Activated T-cell treated with anti-CD3 and anti-CD28 coated beads for 48 hours (primary cell): ENCODE measurements at places on chromosomes 1 and 21.
A peak's percentile ranks its signal among the peaks of the same experiment; 100 is the strongest.

GRCh38 chr21:33205476-33205875 is 24.3 kb upstream of the IFNAR2 start:
- DNase-seq, result no peak

DNA sequence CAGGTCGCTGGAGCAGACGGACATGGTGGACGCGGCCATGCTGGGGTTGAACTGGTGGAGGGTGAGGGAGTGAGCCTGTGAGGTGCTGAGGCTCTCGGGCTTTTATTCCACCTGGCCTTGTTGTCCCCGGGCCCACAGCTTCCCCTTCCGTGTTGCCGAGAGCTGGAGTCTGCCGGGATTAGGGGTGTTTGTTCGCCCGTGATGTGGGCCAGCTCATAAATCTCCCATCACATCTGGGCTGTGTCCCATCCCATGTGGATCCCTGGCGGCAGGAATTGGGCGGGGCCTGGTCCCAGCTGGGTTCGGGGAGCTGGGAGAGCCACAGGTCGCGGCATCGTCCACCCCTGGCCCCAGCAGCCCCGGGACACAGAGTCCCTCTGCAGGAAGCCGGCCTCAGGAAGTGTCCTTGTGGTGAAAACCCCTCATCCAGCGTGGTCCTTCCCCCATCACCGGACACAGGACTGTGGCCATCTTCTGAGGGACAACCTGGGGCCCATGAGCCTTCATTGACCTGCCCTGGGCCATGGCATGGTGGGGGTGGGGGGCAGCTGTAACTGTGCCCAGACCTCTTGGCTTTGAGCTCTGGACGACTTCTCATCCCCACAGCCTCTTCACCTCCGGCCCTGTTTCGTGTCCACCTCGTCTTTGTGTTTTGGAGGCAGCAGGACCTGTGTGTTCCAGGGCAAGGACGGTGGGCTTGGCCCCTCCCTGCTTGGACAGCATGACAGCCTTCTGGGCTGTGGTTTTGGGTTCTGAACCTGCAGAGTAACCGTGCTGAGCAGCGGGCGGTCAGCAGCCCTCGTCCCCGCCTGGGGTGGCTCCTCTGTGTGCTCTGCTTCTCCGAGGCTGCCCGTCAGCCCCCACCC is at the start of gene KRTAP10-6:
KRTAP10-6 (minus strand) TSS at position 60 of the 866 bp plus-strand sequence; CDS start at position 39, 21 bp downstream.
- no peak for DNase-seq

- no peak for DNase-seq
These were observed 1.9 kb upstream of the CA6 start for GRCh38 chr1:8943498-8944405.

GRCh38 chr1:18735224-18735997 is 104.8 kb downstream of the PAX7 start:
- no peak for DNase-seq

GRCh38 chr1:59638231-59638711 is 176.5 kb upstream of the HOOK1 start:
- DNase-seq, result no peak

DNA sequence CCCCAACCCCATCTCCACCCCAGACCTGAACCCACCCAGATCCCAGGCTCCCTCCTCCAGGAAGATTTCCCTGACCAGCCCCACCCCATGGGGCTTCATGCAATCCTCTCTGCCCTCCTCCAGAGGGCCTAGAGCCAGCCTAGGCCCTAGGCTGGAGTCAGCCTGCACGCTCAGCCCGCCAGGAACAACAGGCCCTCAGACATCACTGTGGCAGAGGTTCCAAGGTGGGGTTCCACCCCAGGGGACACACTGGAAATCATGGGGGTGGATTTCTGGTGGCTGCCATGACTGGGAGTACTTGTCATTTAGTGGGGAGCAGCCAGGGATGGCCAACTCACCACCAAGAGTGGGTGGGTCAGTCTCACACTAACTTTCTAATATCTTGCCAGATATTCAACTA is 122.0 kb downstream of the GLIS1 start:
- DNase-seq, result no peak

GRCh38 chr1:245493029-245493428 is 338.2 kb downstream of the KIF26B start:
- no peak for DNase-seq

DNA sequence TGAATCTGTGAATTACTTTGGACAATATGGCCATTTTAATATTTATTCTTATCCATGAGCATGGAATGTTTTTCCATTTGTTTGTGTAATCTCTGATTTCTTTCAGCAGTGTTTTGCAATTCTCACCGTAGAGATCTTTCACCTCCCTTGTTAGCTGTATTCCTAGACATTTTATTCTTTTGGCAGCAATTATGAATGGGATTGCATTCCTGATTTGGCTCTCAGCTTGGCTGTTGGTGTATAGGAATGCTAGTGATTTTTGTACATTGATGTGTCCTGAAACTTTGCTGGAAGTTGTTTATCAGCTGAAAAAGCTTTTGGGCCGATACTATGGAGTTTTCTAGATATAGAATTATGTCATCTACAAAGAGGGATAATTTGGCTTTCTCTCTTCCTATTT is 44.2 kb upstream of the NEGR1 start:
- DNase-seq, result no peak

- DNase-seq, result no peak
These were observed 660.7 kb downstream of the PTPRU start for GRCh38 chr1:29896791-29897714.

- no peak for DNase-seq
These were observed 2.8 kb upstream of the C1orf210 start for GRCh38 chr1:43288058-43288784.

- peak; percentile 66 for DNase-seq
These were observed 38.8 kb downstream of the HLCS start for GRCh38 chr21:36927719-36928117.

DNA sequence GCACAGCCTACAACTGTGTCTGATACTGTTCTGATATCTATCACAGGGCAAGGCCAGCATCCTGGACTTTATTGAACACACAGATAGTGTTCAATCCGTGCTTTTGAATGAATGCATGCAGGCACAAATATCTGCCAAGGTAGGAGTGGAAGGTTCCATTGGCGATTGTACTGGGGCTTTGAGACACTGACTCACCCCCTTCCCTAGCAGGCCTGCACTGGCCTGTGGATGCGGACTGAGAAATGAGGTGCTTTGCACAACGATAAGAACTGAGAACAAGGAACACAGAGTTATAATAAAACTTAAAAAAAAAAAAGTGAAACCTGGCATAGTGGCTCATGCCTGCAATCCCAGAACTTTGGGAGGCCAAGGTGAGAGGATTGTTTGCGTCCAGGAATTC is 62.4 kb upstream of the NGF start:
- no peak for DNase-seq

DNA sequence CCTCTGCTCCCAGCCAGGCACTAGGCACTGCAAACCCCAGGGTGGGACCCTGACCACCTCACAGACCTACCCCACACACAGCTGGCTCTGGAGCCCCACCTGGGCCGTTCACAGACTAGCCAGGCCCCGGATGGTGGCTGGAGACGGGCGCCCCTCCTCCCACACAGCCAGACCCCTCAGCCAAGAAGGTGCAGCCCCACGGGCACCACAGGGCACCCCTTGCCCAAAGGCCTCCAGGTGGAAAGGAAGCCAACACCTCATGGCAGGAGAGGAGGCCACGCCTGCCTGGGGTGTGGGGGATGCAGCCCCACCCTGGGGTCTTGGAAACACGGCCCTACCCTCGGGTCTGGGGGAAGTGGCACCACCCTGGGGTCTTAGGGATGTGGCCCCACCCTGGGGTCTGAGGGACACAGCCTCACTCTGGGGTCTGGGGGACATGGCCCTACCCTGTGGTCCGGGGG is 44.6 kb downstream of the WNT9A start:
- no peak for DNase-seq

- DNase-seq, result no peak
These were observed 587.7 kb upstream of the BRINP3 start for GRCh38 chr1:191065346-191065745.

DNA sequence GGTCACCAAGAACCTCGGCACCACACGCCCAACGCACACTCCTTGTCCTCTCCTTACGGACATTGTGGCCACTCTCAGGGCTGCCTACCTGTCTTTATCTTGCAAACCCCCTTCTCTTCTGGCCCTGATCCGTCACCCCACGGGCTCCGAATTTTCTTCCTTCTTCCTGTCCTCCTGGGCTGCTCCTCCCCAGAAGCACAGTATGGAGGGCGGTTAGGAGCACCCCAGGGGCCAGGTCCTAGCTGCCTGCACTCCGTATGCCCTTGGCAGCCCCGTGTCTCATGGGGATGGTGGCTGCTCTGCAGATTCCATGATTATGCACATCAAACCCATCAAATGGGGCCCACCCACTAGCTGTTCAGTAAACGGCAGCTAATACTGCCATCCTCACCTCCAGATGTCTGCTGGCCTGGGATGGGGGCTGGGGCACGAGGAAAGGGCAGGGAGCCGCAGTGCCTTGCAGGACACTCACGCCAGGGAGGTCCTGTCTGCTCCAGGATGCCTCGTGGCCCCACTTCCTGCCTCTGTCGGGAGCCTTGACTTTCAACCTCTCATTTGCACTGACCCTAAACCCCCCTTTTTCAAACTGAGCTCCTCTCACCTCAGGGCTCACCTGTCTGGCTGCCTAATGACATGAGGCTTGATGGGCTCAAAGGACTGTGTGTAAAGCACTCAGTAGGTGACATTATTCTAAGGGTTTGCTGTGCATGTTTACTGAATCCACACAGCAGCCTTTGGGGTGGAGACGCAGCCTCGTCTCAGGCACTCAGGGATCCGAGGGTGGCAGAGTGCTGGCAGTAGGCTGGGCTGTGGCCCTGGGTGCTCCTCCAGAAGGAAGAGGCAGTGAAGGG is 4.4 kb downstream of the TTC34 start:
- no peak for DNase-seq

DNA sequence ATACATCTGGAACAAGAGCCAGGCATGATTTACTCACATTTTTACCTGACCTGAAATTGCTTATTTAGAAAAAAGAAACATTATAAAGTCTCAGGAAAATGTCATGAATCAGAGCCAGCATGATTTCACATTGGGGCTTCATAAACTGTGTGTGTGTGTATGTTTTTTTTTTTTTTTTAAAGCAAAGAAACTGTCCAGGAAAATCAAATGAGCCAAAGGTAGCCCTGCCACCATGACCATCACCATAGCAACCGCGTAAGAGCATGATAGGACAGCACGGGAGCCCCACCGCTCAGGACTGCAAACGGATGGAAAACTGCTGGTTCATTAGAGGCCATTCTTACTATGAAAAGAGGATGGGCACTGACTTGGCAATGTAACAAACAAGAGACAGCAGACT is 139.2 kb downstream of the NTMT2 start:
- DNase-seq, result no peak

DNA sequence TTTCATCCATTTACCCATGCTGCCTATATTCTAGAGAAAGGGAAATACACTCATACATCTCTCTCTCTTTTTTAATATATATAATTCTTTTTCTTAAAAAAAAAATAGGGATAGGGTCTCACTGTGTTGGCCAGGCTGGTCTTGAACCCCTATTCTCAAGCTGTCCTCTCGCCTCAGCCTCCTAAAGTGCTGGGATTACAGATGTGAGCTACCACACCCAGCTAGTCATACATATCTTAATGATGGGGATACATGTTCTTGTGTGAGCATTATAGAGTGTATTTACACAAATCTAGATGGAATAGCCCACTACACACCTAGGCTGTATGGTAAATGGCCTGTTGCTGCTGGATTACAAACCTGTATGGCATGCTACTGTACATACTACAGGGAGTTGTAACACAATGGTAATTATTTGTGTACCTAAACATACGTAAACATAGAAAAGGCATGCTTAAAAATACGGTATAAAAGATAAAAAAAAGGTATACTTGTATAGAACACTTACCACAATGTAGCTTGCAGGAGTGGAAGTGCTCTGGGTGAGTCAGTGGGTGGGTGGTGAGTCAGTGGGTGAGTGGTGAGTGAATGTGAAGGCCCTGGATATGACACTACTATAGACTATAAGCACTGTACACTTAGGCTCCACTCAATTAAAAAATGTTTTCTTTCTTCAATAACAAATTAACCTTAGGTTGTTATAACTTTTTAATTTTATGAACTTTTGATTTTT is 72.9 kb downstream of the IVNS1ABP start:
- peak; percentile 52 for DNase-seq

DNA sequence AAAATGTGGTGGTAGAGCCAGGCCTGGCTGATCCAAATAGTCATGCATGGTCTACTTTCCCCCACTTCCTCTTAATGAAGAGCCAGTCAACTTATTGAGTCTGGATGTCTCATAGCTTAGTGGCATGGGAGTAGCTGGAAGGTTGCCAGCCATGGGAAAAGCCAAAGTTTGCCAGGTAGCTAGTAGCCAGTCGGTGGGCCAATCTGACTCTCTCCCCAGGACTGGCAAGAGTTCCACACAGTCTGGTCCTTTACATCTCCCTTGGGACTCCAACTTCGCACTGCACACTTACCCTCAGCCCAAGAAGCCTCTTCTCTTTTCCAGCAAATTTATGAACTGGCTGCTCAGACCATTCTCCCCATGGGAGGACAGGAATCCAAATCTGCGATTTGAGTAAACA is 8.3 kb downstream of the WARS2 start:
- DNase-seq, result no peak

DNA sequence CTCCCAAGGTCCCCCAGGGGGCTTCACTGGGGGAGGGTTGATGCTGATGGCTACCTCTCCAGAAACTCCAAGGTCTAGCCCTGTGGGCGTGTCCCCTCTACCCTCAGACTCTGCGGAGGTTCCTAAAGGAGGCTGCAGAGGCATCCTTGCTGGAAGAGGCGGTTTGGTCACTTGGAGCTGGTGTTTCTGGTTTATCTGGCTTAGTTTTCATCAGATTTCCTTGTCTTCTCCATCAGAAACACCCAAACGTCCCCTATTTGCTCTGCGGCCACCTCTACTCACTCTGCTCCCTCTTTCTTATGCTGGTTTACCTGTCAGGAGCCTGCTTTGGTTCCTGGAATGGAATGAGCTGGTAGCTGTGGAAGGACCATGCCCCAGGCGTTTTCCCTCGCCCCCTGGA is 2.5 kb downstream of the PKP1 start:
- DNase-seq, result no peak

GRCh38 chr1:90198616-90199332 is 203.9 kb downstream of the ZNF326 start:
- no peak for DNase-seq

- DNase-seq, result no peak
These were observed 78.2 kb downstream of the DTL start for GRCh38 chr1:212113706-212114105.

DNA sequence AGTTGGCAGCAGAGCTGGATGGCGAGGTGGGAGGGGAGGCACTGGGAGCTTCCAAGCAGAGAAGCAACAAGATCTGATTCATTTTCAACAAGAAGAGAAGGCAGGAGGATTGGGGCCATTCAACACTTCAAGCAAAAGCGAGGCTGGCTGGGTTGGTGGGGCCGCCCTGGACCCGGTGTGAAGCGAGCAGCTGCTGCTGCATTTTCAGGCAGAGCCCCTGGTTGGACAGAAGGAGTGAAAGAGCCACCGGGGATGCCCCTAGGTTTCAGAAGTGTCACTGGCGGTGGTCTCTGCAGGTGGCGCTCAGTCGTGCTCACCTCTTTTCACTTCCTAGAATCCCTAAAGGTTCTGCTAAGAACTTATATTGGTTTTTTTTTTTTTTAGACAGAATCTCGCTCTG is 18.0 kb downstream of the SLC2A7 start:
- DNase-seq, result no peak

- DNase-seq, result no peak
These were observed 37.8 kb downstream of the LPAR3 start for GRCh38 chr1:84855168-84855567.

GRCh38 chr1:5682626-5683225 is 309.5 kb downstream of the NPHP4 start:
- DNase-seq, result no peak

GRCh38 chr1:238485057-238485911 is 594.6 kb upstream of the ZP4 start:
- DNase-seq, result no peak

- no peak for DNase-seq
These were observed 22.0 kb upstream of the CAMK1G start for GRCh38 chr1:209561532-209561931.
